Activated CD4-positive, alpha-beta memory T cell treated with anti-CD3 and anti-CD28 coated beads for 36 hours (primary cell): ENCODE measurements at places on chromosomes 3 and 15.

GRCh38 chr15:78988361-78988911 is 43.6 kb upstream of the CTSH start:
- peak; percentile 39 for DNase-seq

- DNase-seq = no peak
Observed at GRCh38 chr3:67689806-67690205, 35.4 kb upstream of the SUCLG2 start.

GRCh38 chr3:150050510-150050909 is 79.8 kb upstream of the PFN2 start:
- no peak for DNase-seq

- no peak for DNase-seq
Observed at GRCh38 chr3:171054921-171055320, 28.4 kb upstream of the SLC2A2 start.

DNA sequence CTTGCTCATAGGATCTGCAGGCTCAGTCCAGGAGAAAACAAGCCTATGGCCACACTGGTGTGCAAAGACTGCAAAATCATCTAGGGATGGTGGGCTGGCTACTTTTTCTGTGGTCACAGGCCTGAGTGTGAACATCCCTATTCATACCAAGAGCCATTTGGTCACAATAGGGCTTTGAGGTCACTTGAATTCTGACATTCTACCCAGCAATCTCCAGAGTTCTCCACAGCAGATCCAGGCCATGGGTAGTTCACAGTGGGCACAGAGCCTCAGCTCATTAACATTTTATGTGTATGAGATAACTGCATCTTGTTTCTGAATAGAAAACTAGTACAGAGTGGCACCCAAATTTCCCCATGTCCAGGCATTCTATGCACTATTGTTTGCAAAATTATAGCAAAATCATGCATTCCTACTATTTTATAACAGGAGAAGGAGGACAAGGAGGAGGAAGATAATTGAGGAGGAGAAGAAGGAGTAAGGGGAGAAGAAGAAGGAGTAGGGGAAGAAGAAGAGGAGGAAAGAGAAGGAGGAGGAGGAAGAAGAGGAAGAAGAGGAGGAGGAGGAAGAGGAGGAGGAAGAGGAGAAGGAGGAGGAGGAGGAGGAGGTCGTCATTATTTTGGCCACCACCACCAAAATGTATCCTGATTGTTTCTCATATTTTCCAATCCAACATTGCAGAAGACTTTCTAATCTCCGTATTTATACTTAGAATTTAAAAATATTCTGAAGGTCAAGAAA is 129.0 kb downstream of the SEMA6D start:
- DNase-seq = no peak

GRCh38 chr3:49469037-49469935 is 781 bp upstream of the DAG1 start:
- DNase-seq = no peak

DNA sequence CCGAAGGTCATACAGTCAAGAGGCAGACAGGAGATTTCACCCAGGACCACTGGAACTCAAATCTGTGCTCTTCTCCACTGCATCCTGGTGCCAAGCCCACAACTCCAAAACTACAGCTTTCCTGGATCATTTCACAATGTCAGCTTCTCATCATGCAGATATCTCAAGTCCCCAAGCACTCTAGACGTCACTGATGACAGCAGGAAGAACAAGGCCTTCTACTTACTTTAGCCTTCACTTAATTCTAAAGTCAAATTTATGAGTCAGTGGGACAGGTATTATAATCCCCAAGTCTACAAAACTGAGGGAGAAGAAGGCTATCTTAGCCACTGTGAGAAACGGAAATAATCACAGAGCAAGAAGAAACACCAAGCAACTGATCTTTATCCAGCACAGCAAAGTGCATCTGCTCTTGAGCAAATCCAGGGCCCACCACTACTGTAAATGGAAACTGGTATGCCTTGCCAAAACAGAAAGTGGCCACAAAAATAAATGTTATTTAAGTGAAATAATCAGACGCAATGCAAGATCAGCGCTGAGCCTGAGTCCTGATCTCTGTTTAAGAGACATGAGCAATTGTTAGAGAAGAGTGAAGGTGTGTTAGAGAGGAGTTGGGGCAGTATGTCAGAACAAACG is 928 bp downstream of the RAD18 start:
- DNase-seq = no peak

GRCh38 chr3:172369590-172370259 is 78.5 kb downstream of the GHSR start:
- DNase-seq = no peak

DNA sequence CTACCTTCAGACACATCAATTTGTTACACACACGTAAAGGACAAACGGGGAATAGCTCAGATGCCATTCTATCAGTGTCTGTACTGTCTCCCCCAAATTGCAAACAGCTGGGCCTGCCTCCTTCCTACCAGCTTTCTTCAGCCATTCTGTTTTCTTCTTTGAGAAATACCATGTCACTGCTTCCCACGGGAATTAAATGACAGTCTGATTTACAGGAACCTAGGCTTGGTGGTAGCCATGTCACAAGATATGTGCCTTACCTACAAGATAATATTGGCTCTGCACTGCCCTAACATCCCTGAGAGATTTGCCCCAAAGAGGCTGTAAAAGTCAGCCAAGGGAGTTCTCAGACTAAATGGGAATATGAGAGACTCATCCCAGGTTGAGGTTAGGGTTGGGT is 308.3 kb downstream of the LRTM1 start:
- DNase-seq = no peak
